ENCODE measurements at places on chromosomes 4 and X.

- no peak overlapping the region for H3K4me3 ChIP-seq
- H3K36me3 ChIP-seq: no peaks in the 10 kb centered on the region
- DNase-seq: peak; percentile 67
These were observed 88.2 kb upstream of the TNIP3 start for GRCh38 chr4:121252224-121252806.

GRCh38 chrX:65999563-66000148, 40.2 kb downstream of the VSIG4 start:
- H3K36me3 ChIP-seq: no peaks in the 10 kb centered on the region
- no peak for DNase-seq
- H3K4me3 ChIP-seq: no peak overlapping the region

DNA sequence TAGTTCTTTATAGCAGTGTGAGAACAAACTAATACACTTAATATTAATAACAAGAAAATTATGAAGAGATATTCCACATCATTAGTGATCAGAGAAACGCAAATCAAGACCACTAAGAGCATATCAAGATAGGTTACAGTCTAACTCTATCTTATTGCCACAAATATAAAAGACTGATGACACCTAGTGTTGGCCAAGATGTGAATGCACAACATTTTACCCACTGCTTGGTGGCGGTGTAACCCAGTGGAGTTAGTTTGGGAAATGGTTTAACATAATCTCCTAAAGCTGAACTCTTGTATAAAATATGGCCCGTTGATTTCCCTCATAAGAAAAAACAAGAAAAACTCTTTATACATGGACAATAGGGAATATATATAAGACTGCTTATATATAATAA, 92.4 kb downstream of the SLITRK2 start:
- no peaks in the 10 kb centered on the region for H3K36me3 ChIP-seq
- no peaks in the 10 kb centered on the region for H3K27me3 ChIP-seq
- H3K27ac ChIP-seq: no peak overlapping the region
- H3K4me3 ChIP-seq: no peak overlapping the region

DNA sequence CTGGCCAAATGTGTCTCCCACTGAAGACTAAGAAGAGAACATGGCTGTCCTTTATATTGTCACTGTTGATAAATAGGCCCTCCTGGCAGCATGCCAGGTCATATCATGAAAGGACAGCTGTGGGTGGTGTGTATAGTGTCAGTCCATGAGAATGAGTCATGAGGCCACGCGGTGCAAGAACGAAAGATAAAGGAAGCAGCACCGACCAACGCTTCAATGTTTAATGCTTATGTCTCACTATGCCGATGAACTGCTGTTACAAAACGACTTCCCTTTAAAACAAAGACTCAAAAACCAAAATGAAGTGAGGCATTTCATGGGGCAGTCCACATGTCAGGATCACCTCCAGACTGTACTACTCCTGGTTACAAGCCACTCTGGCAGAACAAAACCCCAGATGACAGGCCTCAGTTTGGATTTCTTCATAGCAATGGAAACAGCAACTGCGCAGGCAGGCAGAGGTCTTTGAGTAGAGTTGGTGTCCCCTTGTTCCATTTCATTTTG, 5.2 kb upstream of the TCEANC start:
- H3K27me3 ChIP-seq: no peaks in the 10 kb centered on the region
- no peak overlapping the region for H3K4me3 ChIP-seq
- H3K4me1 ChIP-seq: no peaks in the 10 kb centered on the region
- no peaks in the 10 kb centered on the region for H3K36me3 ChIP-seq

DNA sequence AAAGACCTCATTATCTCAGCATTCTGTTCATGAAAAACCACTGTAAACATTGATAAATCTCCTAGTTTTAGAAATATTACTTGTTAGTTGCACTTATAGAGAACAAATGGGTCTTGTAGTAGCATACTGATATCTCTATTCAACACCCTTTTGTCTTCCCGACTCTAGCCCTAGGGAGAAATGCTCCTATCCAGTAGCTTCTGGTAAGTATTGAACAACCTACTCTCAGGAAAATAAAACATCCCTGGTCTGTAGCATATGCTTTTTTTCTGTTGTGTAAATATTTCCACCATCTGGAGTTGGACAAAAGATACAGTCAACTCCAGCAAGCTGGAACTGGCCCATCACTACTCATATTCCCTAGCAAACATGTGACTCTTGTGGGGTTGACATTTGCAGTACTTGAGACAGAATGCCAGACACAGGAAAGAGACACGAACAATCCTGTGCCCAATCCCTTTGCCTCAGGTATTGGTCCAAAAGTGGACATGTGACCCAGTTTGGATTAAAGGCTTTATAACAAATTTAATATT, 188.2 kb downstream of the GC start:
- H3K27ac ChIP-seq: no peak overlapping the region
- no peaks in the 10 kb centered on the region for H3K4me1 ChIP-seq
- DNase-seq: no peak
- H3K4me3 ChIP-seq: no peak overlapping the region

- no peaks in the 10 kb centered on the region for H3K4me1 ChIP-seq
- no peak overlapping the region for H3K27ac ChIP-seq
- H3K27me3 ChIP-seq: no peaks in the 10 kb centered on the region
These were observed 151.5 kb downstream of the CENPC start for GRCh38 chr4:67393699-67394281.

DNA sequence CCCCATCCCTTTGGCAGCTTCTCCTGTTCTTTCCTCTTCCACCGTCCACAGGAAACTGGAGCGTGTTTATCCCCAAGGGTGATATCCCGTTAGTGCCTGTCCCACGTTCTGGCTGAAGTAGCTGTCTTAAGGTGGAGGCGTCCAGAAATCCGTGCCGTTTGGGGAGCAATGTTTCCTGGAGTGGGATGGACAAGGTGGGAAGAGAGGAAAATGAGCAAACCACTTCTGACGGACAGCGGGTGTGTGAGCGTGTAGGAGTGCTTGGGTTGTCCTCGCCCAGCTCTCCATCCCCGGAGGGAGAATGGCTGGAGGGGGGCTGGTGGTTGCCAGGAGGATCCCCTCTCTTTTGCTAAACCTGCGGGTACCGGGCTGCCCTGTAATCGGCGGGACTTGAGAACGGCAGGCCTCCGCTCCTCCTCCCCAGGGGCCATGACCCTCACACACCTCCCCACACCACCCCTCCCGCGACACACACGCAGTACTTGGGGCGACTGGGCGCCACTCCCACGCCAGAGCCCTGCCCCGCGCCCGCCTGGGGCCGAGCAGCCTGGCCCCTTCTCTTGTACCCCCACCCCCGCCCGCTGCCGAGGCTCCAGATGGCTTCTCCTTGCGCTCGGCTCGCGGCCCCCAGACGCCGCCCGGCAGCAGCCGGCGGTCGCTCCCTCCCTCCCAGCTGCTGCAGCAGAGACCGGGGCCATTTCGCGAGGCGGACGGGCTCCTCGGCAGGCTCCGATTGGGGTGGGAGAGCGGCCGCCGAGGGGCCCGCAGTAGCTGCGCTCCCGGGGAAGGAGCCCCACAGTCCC, 13.9 kb upstream of the PRDM8 start:
- H3K4me1 ChIP-seq: peaks cover 43% of the 10 kb centered on the region
- no peak for DNase-seq
- peak overlapping the region; percentile 86 for H3K4me3 ChIP-seq

DNA sequence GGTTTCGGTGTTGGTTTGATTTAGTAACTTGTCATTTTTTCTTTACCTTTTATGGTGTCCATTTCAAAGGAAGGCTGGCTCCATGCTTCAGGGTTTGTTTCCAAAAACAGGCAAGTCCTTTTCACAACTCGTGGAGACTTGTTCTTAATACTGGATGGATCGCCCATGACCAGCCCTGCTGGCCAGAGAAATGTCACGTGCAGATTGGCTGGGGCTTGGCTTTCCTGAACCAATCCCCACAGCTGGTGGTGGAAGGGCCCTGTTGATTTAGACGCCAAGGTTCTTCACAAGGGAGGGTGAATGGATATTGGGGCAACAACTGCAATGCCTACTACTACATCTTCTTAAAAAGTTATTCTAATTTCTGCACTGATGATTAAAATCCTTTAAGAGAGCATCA, 92.6 kb downstream of the SHROOM3 start:
- no peak for DNase-seq
- H3K27ac ChIP-seq: no peak overlapping the region
- no peaks in the 10 kb centered on the region for H3K36me3 ChIP-seq
- H3K27me3 ChIP-seq: no peaks in the 10 kb centered on the region

DNA sequence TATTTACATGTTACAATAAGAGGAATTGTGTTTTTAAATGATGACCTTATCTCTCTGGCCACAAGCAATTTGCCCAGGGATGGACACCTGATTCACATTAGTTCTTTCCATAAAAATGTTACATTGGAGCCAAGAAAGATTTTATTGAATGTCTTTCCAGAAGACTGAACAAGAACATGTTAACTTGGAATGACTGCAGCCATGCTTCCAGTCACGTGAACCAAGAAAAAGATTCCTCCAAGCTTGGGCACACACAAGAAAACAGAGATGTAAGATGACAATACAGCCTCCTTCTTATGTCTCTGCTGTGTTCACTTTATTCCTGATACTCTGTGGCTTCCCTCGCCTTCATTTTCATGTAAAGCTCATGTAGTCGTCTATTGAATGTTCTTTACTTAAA, 737.6 kb downstream of the TRIML1 start:
- H3K27ac ChIP-seq: no peak overlapping the region
- DNase-seq: no peak
- H3K27me3 ChIP-seq: no peaks in the 10 kb centered on the region
- H3K36me3 ChIP-seq: no peaks in the 10 kb centered on the region
- no peaks in the 10 kb centered on the region for H3K4me1 ChIP-seq
- no peak overlapping the region for H3K4me3 ChIP-seq

- no peak overlapping the region for H3K4me3 ChIP-seq
- H3K4me1 ChIP-seq: no peaks in the 10 kb centered on the region
- no peak for DNase-seq
- H3K36me3 ChIP-seq: no peaks in the 10 kb centered on the region
- H3K27me3 ChIP-seq: no peaks in the 10 kb centered on the region
These were observed 384.8 kb downstream of the FAM133A start for GRCh38 chrX:94058728-94059382.

DNA sequence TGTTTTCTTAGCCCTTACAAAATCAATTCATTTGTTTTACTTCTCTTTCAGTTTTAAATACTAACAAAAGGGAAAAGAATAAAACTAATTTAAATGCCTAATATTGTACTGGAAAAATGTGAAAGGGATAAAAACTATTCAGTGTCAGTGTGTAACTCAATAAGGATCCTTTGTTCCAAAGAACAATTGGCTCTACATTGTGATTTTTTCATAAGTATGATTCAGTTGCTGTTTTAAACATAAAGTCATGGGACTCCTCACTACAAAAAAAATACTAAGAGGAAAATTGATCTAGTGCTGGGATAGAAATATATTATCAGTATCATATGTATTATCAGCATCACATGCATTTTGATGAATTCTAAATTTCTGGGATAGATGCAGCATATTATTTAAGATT, 199.4 kb upstream of the TRAM1L1 start:
- H3K27me3 ChIP-seq: no peaks in the 10 kb centered on the region
- no peak overlapping the region for H3K27ac ChIP-seq
- H3K36me3 ChIP-seq: no peaks in the 10 kb centered on the region
- DNase-seq: no peak

- peaks cover 32% of the 10 kb centered on the region for H3K36me3 ChIP-seq
- peak overlapping the region; percentile 97 for H3K4me3 ChIP-seq
- DNase-seq: peak; percentile 51
These were observed 27.2 kb downstream of the NOP14 start for GRCh38 chr4:2935762-2936743.

DNA sequence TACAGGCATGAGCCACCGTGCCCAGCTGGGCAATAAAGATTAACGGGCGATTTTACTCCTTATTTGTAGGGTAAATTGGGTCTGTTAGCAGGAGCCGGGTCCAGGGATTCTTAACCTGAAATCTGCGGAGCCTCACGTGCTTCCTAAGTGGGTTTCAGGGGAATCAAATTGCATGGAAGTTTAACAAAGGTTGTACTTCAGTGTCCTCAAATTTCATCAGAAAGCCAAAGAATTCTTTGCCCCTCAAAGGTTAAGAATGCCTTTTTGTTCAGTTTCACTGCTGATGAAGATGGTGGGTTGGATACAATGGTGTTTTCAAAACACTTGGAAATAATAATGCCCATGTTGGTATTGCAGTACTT, 67.9 kb downstream of the AFF1 start:
- DNase-seq: no peak
- H3K36me3 ChIP-seq: no peaks in the 10 kb centered on the region
- no peaks in the 10 kb centered on the region for H3K27me3 ChIP-seq
- H3K4me3 ChIP-seq: no peak overlapping the region
- no peak overlapping the region for H3K27ac ChIP-seq
- peaks cover 11% of the 10 kb centered on the region for H3K4me1 ChIP-seq

DNA sequence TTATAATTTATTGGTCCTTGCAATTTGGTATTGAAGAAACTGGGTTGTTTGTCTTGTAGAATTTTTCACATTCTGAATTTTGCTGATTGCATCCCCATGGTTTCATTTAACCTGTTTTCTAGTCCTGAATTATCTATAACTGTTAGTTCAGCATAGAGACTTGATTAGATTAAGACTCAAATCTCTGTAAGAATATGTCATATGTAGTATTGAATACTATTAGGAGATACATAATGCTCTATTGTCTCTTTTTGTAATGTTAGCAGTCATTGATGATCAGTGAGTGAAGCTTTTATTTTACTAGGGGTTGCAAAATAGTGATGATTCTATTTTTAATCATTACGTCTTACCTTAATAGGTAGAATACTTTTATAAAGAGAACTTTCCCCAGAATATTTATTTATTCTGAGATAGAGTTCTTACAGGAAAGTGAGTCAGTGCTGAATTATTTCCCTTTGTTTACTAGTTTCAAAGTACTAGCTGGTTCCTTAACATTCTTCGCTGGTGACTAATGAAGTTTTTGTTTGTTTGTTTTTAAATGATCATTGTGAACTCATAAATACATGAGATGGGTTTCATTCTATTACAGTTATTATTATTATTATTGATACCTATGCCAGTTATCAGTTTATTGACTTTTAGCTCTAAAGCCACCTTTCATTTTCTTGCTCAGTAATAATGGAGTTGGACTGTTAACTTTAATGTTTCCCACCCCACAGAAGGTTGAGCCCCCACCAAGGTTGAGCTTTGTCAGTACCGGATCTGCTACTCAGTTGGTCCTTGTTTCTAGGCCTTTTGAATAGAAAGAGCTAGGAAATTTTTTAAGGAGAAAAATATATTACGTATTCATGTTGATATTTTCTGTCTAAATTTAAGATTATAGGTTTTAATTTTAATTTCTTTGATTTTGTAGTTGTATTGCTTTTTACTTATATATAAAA, 102.3 kb downstream of the LARP1B start:
- no peaks in the 10 kb centered on the region for H3K27me3 ChIP-seq
- no peak overlapping the region for H3K4me3 ChIP-seq

- H3K36me3 ChIP-seq: no peaks in the 10 kb centered on the region
- no peaks in the 10 kb centered on the region for H3K27me3 ChIP-seq
- H3K4me1 ChIP-seq: peaks cover 25% of the 10 kb centered on the region
- DNase-seq: peak; percentile 31
- H3K27ac ChIP-seq: peak overlapping the region; percentile 71
- no peak overlapping the region for H3K4me3 ChIP-seq
These were observed 426.4 kb downstream of the PDGFC start for GRCh38 chr4:156545003-156545785.

GRCh38 chr4:102403116-102403515, 57.8 kb upstream of the SLC39A8 start:
- H3K36me3 ChIP-seq: no peaks in the 10 kb centered on the region
- H3K27me3 ChIP-seq: no peaks in the 10 kb centered on the region
- H3K27ac ChIP-seq: no peak overlapping the region
- no peak overlapping the region for H3K4me3 ChIP-seq
- DNase-seq: no peak
- no peaks in the 10 kb centered on the region for H3K4me1 ChIP-seq
